Stimulated activated CD4-positive, alpha-beta T cell treated with anti-CD3 and anti-CD28 coated beads, Interleukin-2, amount 100 ng/mL, for 24 hours (primary cell): ENCODE measurements at places on chromosomes 5 and 9.
A peak's percentile ranks its signal among the peaks of the same experiment; 100 is the strongest.

GRCh38 chr5:167899490-167900070, 391.9 kb upstream of the WWC1 start:
- DNase-seq, result no peak

DNA sequence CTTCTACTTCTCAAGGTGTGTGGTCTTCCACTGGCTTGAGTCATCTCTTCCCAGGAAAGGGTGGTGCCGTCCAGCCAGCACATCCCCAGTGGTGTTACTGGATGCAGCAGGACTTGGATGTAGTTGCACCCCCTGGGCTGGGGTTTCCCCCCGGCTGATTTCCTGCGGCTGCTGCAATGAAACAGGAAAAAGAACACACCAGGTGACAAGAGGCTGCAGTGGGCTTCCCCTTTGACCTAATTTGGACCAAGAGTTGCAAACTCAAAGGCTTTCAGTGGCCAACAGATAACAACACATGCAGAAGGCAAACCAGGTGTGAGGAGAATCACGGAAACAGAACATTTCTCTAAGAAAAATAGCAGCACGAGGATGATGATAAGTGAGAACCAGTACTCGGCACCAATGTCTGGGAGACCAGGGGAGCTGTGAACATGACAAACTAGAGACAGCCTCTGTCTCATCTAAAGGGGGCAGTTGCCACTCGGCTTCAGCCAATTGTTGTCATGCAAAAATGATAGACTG, 83.7 kb downstream of the PDE6A start:
- DNase-seq, result peak; percentile 10

DNA sequence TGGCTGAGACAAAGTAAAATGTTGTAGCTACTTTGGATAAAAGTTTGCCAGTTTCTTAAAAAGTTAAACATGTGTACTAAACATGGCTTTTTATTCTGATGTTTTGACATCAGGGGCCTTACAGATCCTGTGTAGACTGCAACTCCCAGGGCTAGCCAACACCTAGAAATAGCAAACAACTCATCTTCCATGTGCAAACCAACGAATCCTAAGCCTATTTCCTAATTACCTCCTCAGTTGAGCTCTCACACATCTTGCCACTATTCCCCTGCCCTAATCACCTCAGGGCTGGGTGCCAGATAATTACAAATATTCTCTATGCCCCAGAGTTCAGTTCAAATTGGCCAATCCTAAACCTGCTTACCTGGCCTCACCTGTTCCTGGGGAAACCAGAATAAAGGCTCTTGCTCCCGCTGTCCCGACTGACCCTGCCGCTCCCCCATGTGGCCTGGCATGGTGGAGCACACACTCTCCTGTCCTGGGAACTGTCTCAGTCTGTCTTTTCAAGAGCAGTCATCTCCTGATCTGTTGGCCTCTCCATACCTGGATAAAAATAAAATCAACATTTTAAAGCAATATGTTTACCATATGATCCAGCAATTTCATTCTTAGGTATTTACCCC, 37.1 kb upstream of the FAM169A start:
- peak; percentile 8 for DNase-seq

- DNase-seq, result no peak
Measured at GRCh38 chr5:72836810-72837209, 20.3 kb downstream of the TNPO1 start.

GRCh38 chr9:123318961-123319421, 37.0 kb upstream of the CRB2 start:
- no peak for DNase-seq
